ENCODE measurements at places on chromosomes 2 and 18.

- DNase-seq, result no peak
Measured at GRCh38 chr2:96463119-96463518, 42.0 kb downstream of the NEURL3 start.

GRCh38 chr2:180761224-180761623 is 219.2 kb upstream of the UBE2E3 start:
- DNase-seq, result no peak

- DNase-seq, result no peak
Measured at GRCh38 chr2:141399270-141399669, 731.5 kb downstream of the LRP1B start.

- DNase-seq, result no peak
Measured at GRCh38 chr2:53694096-53694771, 73.4 kb upstream of the CHAC2 start.

Measured in natural killer cell (primary cell).